ENCODE measurements at places on chromosomes 13 and 19.

GRCh38 chr13:77343841-77344240 lies 16.9 kb upstream of the MYCBP2 start:
- no peak for DNase-seq

- no peak for DNase-seq
Observed at GRCh38 chr13:93360021-93360420, 133.4 kb downstream of the GPC6 start.

DNA sequence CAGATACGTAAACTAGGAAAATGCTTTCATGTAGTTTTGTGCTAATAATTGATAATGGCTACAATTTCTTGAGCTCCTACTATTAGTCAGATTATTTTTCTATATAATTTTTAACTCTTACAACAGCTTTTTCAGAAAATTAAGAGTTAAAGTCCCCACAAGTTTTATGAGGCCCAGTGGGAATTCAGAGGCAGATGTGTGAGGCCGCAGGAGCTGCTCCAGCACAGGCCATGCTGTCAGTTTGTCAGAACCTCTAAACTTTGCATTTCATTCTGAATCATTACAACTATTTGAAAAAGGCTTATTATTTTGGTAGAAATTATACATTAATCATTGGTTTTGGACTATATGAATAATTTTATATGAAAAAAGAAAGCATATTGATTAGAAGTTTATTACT lies 370.8 kb downstream of the MYO16 start:
- no peak for DNase-seq

- no peak for DNase-seq
Observed at GRCh38 chr19:19520989-19521388, 5.0 kb downstream of the NDUFA13 start.

GRCh38 chr13:52787235-52787634 lies 47.6 kb upstream of the CNMD start:
- DNase-seq = no peak

GRCh38 chr13:90640976-90641375 lies 706.5 kb upstream of the MIR17HG start:
- DNase-seq = no peak

DNA sequence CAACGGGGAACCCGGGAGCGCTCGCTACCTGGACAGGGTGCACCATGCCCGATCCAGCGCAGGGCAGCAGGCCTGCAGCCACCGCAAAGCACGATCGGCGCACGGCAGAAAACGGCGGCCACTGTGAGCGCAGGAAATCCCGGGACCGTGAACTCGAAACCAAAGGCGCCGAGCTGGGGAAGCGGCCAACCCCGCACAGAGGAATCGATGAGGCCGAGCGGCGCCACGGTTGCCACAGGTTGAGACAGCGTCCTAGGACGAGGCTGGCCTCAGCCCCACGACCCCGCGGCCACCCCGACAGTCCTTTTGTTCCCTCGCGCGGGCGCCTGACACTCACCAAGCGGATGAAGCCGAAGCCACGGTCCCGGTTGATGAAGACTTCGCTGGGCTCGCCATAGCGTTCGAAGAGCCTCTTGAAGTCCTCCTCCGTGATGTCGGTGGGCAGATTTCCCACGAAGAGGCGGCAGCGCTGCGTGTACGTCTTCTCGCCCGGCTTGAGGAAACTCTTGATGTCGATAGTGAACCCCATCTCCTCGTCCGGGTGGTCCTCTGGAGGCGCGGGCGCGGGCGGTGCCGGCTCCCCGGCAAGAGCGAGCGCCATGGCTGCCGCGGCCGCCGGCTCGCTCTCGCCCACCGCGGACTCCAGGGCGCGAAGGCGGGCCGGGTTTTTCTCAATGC lies 557 bp downstream of the PSPC1 start:
- DNase-seq = peak; percentile 39

GRCh38 chr19:29337029-29337428 lies 124.1 kb upstream of the UQCRFS1 start:
- DNase-seq = no peak

- no peak for DNase-seq
Observed at GRCh38 chr19:33646306-33646705, 24.6 kb downstream of the CHST8 start.

DNA sequence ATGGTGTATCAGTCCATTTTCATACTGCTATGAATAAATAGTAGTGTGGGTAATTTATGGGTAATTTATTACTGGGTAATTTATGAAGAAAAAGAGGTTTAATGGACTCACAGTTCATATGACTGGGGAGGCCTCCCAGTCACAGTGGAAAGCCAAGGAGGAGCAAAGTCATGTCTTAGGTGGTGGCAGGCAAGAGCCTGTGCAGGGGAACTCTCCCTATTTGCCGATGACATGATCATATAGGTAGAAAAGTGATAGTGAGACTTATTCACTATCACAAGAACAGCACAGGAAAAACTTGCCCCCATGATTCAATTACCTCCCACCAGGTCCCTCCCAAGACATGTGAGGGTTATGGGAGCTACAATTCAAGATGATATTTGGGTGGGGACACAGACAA lies 1137.7 kb downstream of the UQCRFS1 start:
- no peak for DNase-seq

DNA sequence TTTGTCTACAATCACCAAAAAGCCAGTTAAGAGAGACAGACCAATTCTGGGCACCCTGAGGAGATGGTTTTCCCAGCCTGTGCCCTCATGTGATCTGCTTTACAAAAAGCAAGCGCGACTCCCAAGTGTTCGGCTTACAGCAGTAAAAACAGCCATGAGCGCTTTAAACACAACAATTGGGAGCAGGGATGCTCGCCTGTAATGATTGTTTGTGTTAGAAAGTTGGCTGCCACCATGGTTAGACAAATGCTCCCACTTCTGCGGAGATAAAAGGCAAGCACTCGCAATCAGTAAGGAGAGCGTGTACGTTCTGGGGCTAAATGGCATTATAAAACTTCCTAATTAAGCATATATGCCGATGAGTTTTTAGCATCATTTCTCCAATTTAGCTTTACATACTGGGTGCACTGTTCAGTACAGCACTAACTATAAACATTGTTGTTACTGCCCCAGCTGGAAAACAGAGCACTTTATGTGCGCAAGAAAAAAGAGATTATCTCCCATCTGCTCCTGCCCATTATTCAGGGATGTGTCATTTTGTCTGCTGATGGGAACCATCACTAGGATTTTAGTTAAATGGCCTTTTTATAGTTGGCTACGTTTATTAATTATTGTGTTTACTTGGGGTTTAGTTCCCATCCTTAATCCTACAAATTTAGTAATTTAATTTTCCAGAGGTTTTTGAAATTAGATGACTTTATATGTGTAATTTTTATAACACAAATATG lies 309.3 kb upstream of the MAB21L1 start:
- no peak for DNase-seq

DNA sequence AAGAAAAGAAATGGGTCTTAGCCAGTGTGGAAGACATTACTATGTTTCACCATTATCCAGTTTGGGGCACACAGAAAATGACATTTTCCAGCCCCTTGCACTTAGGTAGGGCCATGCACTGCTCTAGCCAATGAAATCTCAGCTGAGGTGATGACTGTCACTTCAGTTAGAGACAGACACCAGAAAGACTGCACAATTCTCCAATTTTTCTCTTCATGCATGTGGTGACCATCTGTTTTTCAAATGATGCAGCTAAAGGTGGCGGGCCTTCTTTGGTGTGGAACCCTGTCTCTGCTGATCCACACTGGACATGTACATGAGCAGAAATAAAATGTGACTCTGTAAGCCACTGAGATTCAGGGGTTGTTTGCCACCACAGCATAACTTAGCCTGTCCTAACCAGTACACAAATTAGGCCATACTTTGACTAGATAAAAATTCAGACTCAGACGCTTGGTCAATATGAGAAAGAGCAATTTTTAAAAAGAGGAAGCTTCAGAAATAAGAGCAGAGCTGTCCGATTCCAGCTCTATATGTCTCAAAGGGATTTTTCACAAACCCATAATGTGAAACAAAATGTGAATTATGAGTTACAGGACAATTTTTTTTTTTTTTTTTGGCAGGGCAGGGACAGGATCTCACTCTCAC lies 6.7 kb downstream of the ZNF565 start:
- no peak for DNase-seq

GRCh38 chr19:5977222-5977784 lies 637 bp downstream of the RANBP3 start:
- DNase-seq = no peak

DNA sequence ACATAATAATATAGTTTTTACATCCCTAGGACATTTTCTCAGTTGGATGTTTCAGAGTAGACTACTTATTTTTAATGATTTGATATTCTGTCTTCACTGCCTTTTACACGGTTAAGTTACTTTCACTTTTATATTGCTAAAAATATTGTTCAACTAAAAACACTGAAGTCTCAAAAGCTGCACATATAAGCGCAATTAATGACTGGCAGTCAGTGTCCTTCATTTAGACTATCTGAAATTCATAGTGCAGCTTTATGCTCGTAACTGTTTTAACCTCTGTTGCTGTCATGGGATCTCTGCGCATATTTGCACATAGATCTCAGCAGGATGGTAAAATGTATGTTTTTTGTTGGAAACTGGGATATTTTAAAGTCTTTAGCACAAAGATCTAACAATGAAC lies 864.3 kb downstream of the SLITRK6 start:
- peak; percentile 1 for DNase-seq

DNA sequence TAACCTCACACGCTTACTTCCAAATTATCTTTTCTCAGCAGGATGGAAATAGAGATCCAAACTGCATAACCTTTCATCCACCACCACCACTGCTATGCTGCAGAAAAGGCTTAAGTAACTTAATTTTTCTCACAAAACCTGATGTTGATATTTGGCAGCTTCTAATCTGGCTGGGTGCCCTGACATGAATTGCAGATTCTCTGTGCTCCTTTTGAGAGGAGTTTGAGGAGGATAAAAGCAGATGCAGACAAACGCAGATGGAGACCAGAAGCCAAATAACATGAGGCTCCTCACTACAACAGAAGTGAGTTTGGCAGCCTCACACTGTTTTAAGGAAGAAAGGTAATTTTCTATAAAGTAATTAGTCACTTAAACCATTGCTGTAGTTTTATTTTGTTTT lies 646.2 kb upstream of the ATXN8OS start:
- no peak for DNase-seq

DNA sequence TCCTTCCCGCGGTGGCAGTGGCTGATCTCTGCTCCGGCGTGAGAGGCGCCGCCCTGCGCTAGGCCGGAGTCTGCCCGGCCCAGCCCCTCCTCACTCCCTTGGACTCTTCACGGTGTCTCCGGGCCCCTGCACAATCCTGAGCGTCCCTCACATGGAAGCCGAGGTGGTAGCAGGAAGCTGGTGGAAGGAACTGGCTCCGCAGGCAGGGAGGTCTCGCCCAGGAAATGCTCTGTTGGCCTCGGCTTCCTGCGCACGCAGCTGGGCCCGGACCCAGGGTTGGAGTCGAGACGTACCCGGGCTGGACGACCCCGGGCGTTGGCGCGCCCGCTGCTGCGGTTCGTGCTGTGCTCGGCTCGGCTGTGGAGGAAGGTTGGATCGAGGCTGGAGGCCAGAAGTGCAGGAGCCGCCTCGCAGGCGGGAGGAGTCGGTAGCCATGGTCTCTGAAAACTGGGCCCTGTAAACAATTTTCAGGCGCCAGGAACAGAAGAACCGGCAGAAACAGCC lies 46.3 kb downstream of the ZNF724 start:
- DNase-seq = no peak

- peak; percentile 89 for DNase-seq
Observed at GRCh38 chr19:4909897-4910593, 744 bp downstream of the UHRF1 start.

GRCh38 chr19:55418185-55418584 lies 10.6 kb upstream of the UBE2S start:
- peak; percentile 75 for DNase-seq

GRCh38 chr13:68749796-68750195 lies 1357.8 kb upstream of the ATXN8OS start:
- DNase-seq = no peak

GRCh38 chr19:632579-633067 lies 714 bp downstream of the POLRMT start:
- DNase-seq = peak; percentile 61

DNA sequence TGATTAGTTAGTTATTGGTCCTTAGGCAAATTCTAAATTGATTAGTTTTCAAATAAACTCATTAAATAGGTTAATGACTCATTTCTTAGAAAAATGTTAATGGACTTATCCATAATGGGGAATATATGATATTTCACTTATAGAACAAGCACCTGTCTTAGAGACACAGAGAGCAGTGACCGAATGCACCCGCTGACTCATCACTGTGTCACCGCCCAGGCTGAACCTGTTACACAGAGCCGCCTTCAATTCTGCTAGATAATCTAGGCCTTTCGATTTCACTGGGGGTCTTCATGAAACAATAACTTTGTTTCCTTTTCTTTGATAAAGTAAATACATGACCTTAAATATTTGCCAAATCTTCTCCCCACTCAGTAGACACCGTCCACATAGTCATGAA lies 13.1 kb downstream of the IRS2 start:
- peak; percentile 61 for DNase-seq

DNA sequence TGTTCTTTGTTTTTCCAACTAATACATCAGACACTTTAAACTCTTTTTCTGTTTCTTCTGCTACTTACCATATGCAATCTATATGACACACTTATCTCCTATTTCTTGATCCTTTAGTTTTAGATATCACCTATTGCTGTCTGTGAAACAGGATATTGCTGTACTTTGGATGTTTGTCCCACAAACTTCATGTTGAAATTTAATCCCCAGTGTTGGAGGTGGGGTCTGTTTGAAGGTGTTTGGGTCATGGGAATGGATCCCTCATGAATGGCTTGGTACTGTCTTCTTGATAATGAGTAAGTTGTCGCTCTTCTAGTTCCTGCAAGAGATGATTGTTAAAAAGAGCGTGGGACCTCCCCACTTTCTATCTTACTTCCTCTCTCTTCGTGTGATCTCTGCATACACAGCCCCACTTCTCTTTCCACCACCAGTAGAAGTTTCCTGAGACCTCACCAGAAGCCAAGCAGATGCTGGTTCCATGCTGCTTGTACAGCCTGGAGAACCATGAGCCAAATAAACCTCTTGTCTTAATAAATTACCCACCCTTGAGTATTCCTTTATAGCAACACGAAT lies 244.2 kb downstream of the NHLRC3 start:
- DNase-seq = no peak

- peak; percentile 57 for DNase-seq
Observed at GRCh38 chr13:94435604-94436226, 43.8 kb downstream of the DCT start.
